Suppressor macrophage (primary cell): ENCODE measurements at places on chromosomes 6 and 20.
A peak's percentile ranks its signal among the peaks of the same experiment; 100 is the strongest.

GRCh38 chr6:82894653-82895259 is 170.9 kb downstream of the UBE3D start:
- DNase-seq: no peak

DNA sequence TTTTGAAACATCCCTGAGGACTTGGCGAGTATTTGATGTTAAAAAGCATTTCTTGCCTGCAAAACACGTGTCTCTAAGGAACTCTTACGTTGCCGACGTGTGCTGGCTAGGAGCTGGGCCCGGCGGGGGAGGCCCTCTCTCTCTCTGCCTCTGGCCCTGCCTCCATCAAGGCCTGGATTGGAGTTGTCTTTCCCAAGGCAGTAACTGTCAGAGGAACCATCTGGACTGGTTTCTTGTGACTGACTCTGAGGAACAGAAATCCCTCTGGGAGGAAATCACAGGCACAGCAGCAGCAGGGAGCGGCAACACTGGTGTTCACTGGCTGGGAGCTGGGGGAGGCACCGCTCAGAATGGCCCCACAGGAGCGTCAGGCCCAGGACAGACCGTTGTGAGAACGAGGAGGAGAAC is 244.2 kb downstream of the NRN1 start:
- no peak for DNase-seq

GRCh38 chr6:82506526-82506925 is 142.9 kb downstream of the TPBG start:
- DNase-seq: no peak

GRCh38 chr6:41917528-41917927 is 3.4 kb downstream of the MED20 start:
- no peak for DNase-seq

- no peak for DNase-seq
These were observed 153.6 kb downstream of the MTHFD1L start for GRCh38 chr6:151018911-151019782.

- DNase-seq: no peak
These were observed 9.1 kb downstream of the SDC4 start for GRCh38 chr20:45339084-45339483.

DNA sequence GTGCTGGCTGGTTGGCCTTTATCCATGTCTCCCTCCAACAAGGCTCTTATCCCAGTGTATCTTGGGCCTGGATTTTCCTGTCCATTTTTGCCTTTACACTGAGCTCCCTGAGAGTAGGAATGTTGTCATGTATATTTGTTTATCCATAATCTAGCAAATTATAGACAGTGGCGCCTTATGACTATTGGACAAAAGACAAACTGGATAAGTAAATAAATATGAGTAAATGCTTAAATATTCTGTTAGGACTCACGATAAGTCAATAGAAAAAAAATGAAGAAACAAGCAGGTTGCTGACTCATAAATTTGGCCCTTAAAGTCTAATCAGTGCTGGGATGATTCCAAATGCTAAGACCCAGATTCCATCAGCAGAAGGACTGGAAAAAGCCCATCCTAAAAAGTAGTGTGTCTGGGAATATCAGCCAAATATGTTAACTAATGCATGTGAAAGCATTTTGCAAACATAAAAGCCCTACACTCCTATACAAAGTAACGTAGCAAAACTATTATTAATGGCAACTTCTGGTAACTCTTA is 55.0 kb upstream of the PCSK2 start:
- no peak for DNase-seq

GRCh38 chr20:61682996-61683681 is 382.5 kb downstream of the TAF4 start:
- no peak for DNase-seq

- no peak for DNase-seq
These were observed 840.8 kb downstream of the TBC1D32 start for GRCh38 chr6:120493505-120493904.

DNA sequence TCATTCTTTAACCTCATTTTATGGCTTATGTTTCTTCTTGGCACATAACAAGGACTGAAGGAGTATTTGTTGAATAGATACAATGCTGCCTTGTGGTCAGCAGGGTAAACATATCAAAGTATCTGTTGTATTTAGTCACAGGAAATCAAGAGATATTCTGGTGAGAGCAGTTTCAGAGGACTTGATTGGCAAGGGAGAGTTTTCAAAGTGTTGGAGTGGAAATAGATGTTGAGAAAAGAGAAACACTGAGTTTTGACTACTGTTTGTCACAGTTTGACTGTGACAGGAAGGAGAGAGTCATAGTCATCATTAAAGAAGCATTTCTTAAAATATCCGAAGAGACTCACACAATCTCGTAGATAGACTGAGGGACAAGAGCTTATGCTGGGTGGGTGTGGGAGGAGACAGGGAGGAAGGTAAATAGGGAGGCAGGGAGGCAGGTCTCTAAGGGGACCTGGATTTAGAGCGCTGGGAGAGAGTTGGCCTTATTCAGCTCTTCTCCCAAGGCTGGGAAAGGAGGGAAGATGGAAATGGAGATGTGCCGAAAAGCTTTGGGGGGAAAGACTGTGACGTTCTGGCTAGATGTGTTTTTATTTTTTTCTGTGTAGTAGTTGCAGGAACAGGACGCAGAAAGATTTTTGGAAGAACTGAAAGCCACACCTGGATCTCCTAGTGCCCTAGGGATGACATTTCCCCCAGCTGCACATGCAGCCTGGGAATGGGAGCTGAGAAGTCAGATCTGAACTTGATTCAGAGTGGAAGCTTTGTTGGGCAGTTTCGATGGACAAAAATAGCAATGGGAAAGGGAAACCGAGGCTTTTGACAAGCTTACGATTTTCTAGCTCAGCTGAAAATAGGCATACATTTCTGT is 65.0 kb upstream of the IFNGR1 start:
- peak; percentile 28 for DNase-seq

DNA sequence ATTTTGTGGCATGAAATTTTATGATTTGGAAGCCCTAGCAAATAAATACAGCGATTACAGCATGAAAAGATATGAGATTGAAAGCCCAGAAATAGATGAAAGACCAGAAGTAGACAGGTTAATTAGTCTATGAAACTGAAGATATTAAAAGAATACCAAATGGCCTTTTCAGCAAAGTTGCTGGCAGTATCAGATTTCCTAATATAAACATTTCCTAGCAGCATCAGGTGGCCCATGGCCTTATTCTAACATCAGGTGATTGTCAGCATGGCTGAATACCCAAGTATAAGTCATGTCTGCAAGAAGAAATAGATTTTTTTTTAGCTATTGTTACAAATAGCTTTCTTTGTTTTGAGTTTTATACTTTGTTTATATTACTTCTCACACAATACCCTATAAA is 93.2 kb downstream of the CLVS2 start:
- DNase-seq: no peak

GRCh38 chr6:154508573-154509375 is 1.7 kb downstream of the CNKSR3 start:
- DNase-seq: no peak

DNA sequence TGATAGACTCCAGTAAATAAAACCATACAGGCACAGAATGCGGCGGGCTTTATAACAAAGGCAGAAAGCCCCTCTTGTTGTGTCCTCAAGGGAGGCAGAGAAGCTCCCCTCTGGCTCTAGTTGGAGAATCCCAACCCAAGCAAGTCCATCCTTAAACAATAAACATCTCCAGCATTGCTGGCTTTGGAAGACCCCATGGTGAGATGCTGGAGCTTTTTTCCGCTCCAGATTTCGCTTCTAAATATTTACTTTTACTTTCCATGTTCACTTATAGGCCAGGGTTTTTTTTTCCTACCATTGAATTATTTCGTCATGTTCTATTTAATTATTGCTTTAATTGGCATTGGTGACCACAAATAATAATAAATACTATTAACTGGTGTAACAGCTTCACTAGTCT is 176.2 kb downstream of the MTHFD1L start:
- no peak for DNase-seq

- DNase-seq: peak; percentile 30
These were observed 72.4 kb upstream of the TMEM181 start for GRCh38 chr6:158487495-158487894.

- peak; percentile 49 for DNase-seq
These were observed 32.0 kb downstream of the ZC2HC1B start for GRCh38 chr6:143896126-143896860.

DNA sequence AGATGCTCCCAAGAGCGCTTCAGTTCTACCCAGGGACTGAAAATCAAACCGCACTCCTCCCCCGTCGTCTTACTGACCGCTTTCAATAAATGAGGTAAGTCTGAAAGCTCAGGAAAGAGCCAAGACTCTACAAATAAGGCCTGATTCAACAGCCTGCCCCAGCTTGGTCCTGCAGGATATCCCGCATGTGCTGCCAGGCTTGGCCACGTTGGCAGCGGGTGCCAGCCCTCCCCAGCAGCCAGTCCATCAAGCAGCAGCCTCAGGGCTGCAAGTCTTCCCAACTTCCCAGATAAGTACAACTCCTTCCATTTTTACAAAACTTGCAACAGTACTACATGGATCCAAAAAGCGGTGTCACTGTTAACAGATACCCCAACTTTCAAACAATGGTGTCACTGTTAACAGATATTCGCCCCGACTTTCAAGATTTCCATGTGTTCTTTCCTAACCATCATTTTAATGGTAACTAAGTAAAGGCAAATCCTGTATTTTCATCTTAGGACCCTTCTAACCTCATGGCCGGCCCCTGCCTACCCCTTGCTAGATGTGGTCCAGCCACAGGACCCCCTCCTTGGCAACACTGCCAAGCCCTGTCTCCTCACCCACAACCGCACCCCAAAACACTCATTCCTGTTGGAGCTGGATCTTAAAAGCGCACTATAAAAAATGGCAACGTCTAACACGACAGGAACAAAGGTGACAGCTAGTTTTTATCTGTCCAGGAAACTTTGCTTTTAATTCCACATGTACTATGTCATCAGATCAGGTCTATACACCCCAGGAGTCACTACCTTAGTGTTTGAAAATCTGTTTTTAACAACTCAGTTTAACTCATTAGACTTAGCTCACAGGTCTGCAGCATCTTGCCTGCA is 28.0 kb downstream of the DIDO1 start:
- DNase-seq: no peak

GRCh38 chr6:122818866-122819265 is 29.8 kb downstream of the SMPDL3A start:
- no peak for DNase-seq

DNA sequence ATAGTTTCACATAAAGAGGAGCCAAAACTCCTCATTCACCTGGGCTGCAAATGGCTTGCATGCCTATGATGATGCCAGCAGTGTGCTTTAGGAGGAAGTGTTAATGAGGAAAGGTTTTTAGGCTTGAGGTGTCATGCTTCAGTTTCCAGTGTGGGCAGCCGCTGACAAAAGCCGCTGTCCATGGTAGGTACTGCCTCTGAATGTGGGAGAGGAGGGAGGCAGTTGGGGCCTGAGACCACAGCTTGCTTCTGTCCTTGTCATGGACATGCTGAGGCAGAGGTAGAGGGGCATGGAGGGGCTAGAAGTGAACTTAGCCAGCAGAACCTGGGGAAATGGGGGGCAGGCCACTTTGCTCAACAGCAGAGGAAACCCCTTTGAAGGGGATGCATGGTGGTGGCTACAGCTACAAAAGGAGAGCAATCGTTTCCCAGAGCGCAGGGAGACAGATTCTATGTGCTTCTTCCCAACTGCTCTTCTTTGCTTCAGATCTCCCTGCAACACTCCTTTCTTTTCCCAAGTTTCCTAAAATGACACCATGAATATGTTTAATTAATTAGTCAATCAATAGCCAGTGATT is 372.1 kb upstream of the CNR1 start:
- peak; percentile 6 for DNase-seq

DNA sequence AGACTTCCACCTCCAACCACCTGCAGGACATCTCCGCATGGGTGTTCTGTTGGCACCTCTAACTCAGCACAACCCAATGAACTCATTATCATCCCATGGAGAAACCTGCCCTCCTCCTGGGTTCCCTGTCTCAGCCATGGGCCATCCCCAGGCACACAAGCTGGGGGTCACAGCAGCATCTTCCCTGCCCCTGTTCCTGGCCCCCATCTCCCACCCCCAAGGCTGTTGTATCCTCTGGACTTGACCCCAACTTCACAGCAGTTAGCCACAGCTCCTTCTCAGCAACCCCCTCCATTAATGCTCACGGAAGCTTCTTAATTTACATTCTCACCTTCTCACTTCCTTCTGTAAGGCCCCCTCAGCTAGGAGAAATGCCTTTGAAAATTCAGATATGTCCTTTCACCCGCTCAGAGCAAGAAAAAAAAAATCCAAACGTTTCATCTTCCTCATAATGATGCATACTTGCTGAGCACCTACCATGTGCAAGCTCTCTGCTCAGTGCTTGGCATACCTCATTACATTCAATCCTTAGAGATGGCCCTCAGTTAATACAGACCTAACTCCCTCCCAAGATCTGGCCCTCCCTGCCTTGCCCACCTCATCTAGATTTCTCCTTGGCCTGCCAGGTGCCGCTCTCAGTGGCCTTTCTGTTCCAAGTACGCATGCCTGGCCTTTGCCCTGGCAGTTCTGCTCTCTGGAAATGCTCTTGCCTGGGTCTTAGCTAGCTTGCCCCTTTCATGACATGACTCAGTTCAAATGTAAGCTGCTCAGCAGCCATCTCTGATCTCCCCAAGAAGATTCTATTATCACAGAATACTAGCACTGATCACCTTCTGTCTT is 2.5 kb upstream of the NELFCD start:
- DNase-seq: no peak

DNA sequence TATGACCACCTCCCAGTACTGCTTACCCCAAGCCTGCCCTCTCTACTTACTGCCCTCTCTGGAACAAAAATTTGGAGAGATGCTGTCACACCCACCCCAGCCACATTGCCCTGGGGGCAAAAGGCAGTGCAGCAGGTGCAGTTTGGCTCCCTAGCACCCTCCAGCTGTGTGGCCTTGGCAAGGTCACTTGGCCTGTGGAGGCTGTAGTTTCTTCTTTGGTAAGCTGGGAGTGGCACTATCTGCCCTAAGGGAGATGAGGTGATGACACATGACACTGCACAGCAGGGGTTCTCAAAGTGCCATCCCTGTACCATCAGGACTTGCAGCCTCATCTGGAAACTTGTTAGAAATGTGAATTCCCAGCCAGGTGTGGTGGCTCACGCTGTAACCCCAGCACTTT is 44.8 kb downstream of the TAF8 start:
- DNase-seq: no peak

DNA sequence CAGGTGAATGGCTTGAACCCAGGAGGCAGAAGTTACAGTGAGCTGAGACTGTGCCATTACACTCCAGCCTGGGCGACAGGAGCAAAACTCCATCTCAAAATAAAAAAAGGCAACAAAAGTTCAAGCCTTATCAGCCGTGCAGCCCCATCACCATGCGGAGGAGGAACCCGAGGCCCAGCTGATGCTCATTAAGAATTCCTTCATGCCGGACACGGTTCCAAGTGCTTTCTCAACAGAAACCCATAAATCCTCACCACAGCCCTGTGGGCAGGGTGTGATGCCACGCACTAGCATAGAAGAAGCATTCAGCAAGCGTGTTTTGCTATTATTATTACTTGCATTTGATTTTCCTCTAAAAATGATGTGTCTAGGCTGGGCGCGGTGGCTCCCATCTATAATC is 56.3 kb downstream of the PREX1 start:
- DNase-seq: peak; percentile 71

- no peak for DNase-seq
These were observed 454.1 kb upstream of the NOX3 start for GRCh38 chr6:155909710-155910109.

GRCh38 chr6:37871616-37872372 is 52.3 kb downstream of the ZFAND3 start:
- no peak for DNase-seq

GRCh38 chr6:147257760-147258159 is 53.5 kb downstream of the STXBP5 start:
- DNase-seq: no peak

GRCh38 chr6:142945049-142945445 is at the start of gene HIVEP2:
HIVEP2 (minus strand) TSS chr6:142945176; CDS start chr6:142774738, 170,438 bp downstream.
- DNase-seq: peak; percentile 57

GRCh38 chr6:68575765-68576439 is 59.2 kb upstream of the ADGRB3 start:
- DNase-seq: no peak

- DNase-seq: no peak
These were observed 110.8 kb upstream of the SCP2D1 start for GRCh38 chr20:18702736-18703135.
